ENCODE measurements at places on chromosomes 7 and 10.

DNA sequence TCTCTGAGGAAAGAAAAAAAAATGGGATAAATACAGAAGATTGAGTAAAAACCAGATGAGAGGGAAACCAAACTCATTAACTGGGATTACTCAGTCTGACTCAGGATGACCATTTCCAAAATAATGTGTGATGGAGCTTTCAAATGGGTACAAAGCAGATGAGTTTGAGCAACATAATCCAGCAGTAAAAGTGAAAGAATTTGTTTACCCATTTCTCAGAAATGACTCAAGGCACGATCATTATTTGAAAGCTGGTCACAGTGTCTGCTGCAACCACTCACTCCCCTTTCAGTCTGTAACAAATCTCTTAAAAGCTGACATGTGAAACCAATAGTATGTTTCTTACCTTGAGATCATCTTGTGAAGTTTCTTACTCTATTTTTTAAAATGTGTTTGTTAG is 104.7 kb upstream of the KLF14 start:
- DNase-seq, result no peak

DNA sequence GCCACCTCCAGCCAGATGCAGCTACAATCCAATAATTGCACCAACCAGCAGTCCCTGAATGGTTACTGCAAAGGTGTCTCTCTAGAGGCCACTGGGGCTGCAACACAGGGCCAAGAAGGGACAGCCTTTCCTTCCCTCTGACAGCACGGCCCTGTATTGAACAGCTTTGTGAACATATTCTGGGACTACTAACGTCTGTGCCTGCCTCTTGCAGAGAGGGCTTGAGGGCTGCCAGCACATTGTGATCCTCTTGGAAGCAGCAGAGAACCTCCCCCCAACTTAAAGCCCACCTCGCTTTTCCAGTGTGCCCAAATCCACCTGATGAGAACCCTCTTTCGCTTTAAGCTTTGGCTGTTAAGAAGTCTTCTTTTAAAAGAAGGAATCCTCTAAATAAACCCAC is 415.9 kb downstream of the RPS24 start:
- no peak for DNase-seq

DNA sequence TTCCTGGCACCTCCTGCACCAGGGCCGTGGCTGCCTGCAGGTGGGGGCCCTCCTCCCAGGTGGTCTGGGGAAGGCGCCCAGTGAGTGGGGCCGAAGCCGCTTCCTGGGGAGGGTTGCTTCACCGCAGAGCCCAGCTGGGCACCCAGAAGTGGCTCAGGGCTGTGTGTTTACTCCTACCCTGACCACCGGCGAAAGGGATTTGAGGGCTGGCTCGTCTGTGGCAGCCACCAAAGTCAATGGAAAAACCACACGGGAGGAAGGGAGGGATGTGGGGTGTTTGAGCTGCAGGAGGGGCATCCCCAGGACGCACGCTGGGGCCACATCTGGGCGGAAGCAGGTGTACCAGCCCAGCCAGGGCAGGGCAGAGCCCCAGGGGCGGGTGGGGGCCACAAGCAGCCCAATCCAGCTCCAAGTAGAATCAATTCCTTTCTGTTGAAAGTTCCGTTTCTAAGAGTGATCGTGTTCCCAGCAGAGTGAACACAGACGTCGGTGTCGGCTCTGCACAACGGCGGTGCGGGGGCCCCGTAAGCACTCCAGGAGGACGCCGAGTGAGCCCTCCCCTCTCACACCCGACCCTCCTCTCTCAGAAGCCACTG is 69.9 kb downstream of the FOXL3 start:
- no peak for DNase-seq

DNA sequence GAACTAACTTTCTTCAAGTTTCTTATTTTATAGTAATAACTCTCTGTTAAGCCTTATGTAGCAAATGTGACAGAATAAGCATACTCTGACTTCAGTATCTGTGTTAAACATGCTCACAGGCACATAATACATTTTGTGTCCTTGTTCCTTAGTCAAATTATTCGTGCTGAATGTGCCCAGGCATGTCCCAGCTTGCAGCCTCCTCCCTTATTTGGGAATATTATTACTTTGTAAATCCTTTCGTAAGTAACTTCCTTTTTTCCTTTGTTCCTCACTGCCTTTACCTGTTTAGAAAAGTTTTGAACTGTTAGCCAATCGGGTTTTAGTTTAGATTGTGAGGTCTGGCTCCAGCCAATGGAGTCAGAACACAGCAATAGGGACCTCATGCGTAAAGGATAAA is 46.9 kb downstream of the GALNT11 start:
- no peak for DNase-seq

GRCh38 chr10:79320820-79321493 is 26.3 kb upstream of the PPIF start:
- no peak for DNase-seq

GRCh38 chr10:3784510-3785250 is at the start of gene KLF6:
KLF6 (minus strand) TSS chr10:3785209; CDS start chr10:3785014, 195 bp downstream.
- no peak for DNase-seq

DNA sequence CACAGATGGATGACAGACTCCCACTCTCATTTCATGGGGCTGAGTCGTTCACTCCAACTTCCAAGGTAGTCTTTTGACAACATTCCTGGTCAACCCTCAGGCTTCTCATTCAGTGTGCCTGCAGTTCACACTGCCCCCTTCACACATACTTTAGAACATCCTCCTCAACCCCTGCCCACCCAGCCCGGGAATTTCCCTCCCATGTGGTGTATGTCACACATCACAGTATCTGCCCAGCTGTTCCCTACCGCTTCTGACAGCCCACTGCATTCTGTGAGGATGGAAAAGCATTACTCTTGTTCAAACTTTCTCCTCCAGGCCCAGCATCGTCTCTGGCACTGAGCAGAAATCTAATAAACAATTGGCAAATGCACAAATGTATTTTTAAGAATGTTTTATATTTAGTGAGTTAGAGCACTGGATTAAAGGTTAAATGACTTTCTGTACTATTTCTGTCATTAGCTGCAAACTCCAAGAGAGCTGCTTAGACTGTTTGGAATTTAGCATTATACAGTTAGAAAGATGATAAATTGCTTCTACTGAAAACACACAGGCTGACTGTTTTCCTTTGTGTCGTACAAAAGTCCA is 110.4 kb downstream of the SFMBT2 start:
- no peak for DNase-seq

DNA sequence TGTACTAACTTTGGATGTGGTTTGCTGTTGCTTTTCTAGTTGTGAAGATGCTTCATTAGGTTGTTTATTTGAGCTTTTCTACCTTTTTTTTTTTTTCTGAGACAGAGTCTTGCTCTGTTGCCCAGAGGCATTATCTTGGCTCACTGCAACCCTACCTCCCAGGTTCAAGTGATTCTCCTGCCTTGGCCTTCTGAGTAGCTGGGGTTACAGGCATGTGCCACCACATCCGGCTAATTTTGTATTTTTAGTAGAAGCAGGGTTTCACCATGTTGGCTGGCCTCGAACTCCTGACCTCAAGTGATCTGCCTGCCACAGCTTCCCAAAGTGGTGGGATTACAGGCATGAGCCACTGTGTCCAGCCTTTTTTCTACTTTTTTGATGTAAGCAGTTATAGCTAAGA is 93.7 kb downstream of the ADAM22 start:
- no peak for DNase-seq

GRCh38 chr10:132588301-132589013 is 50.9 kb downstream of the INPP5A start:
- DNase-seq, result no peak

DNA sequence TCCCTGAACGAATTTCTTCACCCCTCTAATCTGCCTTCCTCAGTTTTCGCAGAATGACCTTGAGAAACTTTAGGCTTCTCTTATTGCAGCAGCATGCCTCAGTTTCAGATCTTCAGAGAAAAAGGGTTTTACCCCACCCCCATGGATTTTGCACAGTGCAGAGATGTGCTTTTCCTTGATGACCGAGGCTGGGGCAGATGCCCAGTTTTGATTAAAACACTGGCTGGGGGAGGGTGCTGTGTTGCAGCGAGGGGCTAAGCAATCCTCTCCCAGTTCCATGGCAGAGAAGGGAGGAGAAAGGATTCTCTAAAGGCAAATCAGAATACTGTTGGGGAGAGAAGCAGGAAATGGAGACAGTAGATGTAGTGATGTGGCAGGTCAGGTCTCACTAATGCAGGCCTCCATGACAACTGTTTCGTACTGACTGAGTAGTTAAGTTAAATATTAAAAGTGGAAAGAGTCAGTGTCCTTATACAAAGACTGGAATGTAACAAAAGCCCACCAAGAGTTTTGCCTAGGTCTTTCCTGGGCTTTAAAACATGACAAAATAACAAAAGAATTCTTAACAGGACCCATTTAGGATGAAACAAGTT is 50.8 kb upstream of the PDZD8 start:
- DNase-seq, result no peak

- DNase-seq, result no peak
Measured at GRCh38 chr10:98006266-98006665, 24.2 kb downstream of the CRTAC1 start.

- no peak for DNase-seq
Measured at GRCh38 chr7:137934941-137935883, 66.7 kb downstream of the CREB3L2 start.

GRCh38 chr10:68385740-68386139 is 21.3 kb downstream of the RUFY2 start:
- no peak for DNase-seq

DNA sequence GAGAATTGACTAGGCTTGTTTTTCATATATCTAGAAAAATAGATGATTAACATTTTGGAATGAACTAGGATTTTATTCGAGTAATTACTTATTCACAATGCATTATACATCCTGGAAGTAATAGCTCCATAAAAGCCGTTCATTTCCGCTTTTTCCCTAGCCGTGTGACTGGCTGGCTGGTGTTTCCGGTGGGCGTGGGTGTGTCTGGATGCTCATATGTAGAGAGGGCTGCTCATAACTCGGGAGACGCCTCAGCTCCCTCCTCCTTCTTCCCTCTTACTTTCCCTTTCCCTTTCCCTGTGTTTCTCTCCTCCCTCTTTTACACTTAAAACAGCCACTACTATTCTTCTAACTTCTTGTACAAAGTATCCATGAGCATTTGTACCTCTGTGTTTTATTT is 187.7 kb upstream of the VSTM2A start:
- DNase-seq, result no peak

- no peak for DNase-seq
Measured at GRCh38 chr10:49598164-49598856, 11.8 kb upstream of the SLC18A3 start.

- no peak for DNase-seq
Measured at GRCh38 chr7:88071994-88072714, 138.1 kb downstream of the ADAM22 start.

DNA sequence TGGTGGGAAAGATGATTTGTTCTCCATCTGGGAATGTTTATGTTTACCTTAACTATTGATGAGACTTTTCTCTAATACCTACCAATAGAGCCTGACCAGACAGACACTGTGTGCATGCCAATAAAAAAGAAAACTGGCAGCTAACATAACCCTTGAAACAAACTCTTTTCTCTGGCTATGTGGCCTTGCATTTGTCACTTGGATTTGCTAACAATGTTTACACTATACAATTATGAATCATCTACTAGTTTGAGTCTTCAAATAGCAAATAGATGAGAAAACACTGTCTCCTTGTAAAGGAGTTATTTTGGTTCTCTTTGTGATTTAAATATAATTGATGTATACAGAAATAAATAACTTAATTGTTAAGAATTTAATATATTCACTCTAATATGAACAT is 273.1 kb downstream of the SEMA3D start:
- no peak for DNase-seq

GRCh38 chr7:40437936-40438634 is 303.3 kb downstream of the SUGCT start:
- DNase-seq, result no peak
